Activated naive CD4-positive, alpha-beta T cell (primary cell): ENCODE measurements at places on chromosomes 4 and X.

DNA sequence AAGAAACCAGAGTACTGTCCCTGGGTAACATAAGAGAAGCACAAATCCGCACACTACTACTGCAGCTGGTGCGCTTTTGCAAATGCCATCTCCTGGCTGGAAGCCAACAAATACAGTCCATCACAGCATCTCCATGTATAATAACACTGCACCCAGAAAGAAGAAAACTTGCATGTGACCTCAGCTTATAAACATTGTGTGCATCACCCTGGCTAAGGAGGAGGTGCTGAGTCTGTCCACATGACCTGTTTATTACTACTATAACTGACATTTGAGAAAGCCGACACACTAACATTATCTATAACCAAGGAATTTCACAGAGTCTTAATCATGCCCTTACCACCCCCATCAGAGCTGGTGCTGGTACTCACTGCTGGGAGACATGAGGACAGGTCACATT is 516.8 kb downstream of the CFAP47 start:
- no peak for DNase-seq

DNA sequence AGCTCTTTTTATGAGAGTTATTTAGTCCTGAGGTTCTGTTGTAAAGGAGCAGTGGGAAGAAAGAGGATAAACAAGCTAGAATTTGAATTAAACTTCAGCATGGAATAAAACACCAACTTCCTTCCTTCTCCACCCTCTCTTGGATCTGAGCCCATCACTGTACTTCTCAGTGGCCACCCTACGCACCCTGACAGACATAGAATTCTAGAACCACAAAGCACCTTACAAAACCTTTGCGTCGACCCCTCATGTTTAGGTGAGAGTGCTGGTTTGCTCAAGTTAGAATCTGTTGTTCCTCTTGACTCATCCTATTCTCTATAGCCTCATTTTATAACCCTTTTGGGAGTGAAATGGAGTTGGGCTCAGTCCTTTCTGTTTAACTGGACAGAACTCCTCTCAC is 84.6 kb upstream of the RPL34 start:
- DNase-seq = no peak

DNA sequence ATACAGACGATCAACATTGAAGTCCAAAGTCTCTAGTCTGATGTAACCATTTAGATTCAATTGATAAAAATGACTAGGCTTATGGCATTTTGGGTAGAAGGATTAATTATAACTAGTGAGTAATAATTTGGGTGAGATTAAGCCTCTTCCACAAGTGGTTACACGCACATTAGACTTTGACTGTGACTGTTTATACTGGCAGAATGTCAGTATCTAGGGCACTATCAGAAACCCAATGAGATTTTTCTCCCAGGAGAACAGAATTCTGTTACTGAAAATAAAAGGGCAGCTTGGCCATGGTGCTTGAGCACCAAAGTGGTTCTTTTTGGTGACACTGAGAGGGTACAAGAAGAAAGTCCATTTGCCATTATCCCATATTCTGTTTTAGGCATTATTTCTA is 3.3 kb downstream of the PLS3 start:
- no peak for DNase-seq

GRCh38 chr4:134773497-134774000 is 572.0 kb upstream of the PABPC4L start:
- no peak for DNase-seq

DNA sequence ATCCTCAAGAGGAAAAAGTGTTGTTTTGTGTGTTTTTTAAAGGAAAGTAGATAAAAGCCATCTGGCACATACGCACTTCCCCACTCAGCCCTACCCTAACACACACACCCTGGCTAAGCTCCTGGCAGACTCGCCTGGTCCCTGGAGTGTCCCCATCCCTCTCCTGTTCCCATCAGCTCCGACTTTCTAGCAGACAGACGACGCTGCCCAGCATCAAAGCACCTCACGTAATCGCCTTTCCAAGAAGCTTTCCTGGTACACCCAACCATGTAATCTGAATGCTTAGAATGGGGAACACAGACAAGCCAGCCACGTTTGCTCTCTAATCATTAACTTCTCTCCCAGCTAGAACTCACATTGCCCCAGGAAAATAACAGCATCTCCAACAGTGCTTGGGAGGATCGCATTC is 116.2 kb downstream of the AFAP1 start:
- no peak for DNase-seq

DNA sequence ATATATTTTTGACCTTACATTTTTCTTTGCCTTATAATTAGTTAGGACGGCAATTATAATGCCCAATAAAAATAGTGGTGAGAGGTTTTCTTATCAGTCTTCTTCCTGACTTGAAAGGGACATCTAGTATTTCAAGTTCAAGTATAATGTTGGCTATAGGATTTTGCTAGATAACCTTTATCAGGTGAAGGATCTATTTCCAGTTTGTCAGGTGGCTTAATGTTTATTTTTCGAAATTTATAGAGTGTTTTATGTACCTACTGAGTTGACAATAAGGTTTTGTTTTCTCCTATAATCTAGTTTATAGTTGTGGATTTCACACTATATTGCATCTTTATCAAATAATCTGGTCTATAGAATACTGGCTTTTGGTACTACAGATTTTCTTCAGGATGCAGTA is 351.8 kb upstream of the FGF13 start:
- DNase-seq = no peak

DNA sequence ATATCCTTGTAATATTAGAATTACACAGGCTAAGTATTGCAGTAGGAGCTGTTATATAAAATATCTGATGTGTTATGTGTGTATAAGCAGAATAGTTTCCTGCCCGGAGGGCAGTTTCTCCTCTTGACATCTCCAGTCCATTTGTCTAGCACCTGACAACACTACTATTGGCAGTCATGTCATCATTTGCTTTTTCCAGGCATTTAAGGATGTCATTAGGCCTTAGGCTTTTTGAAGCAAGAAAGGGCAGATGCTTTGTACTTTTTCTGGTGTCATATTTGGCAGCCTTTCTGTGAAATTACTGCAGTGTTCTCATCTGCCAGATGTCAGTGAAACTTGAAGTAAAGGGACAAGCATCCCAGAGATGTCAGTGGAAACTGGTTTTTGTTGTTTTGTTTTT is 2017.6 kb upstream of the IGFBP7 start:
- DNase-seq = no peak

GRCh38 chr4:173998471-173999144 is 284.9 kb downstream of the FBXO8 start:
- no peak for DNase-seq

DNA sequence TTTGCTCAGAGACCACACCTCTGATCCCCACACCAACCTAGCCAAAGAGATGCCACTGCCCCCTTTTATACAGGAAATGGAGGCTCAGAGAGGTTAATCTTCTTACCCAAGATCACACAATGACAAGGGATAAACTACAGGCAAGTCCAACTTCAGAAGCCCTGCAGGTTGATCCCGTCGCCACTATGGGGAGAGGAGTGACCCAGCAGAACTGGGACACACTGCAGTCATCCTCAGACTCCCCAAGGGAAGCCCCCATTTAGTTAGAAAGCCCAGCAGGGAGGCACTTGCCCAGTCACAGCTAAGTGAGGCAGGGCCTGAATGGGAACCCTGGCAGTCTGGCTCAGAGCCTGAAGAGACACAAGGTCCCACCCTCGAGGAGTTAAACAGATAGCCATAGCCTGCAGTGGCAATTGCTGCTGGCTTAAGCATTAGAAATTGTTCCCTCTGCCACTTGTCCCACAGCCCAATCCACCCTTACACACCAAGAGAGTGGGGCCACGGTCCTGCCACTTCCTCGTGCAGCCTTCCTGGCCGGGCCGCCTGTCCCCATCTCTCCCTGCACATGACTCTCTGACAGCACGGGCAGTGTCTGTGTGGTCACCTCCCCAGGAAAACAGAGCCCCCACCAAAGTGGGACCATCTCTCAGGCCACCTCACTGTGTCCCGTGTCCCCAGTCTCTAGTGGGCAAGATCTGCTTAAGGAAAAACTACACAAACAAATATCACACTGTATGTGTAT is 2.7 kb downstream of the JAKMIP1 start:
- no peak for DNase-seq

GRCh38 chrX:50106051-50106675 is 94.6 kb downstream of the AKAP4 start:
- DNase-seq = no peak

DNA sequence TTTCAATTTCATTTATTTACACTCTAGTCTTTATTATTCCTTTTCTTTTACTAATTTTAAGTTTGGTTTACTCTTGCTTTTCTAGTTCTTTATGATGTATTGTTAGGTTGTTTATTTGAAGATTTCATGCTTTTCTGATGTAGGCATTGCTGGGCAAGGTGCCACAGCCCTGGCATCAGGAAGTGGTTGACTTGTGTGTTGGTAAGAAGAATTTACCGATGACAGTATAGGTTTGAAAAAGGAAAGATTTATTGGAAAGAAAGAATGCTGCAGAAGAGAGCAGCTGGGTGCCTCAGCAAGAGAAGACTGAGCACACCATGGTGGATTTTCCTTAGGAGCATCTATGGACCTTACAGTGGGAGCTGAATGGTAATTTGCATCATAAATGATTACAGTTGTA is 153.2 kb downstream of the KLF8 start:
- DNase-seq = no peak

DNA sequence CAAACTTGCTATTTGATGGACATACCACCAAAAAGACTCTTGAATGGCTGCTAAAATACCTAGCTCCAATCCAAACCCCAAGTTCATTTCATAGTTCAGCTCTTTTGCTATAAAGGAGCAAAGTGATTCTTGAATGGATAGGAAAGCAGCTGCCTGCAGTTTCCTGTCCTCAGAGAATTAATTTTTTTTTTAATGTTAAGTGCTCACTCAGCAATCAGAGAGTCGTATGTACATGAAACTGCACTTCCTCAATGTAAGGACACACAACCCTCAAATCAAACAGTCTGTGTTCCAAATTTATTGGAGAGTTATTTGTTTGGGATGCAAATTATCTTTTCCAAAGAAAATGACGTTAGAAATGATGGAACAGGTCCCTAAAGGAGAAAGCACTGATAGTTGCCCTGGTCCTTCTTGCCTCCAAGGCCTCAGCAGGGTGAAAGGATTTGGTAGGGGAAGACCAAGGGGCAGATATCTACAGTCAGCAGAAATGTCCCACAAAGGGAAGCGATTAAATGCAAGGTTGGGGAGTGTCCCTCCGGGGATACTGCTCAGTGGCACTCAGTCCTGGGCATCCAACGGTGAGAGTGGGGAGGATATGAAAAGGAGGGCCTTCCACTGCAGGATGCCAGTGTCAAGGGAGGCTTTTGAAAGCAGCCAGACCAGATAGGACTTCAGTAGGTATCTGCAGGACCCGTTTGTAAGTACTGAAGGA is 67.2 kb upstream of the RASGEF1B start:
- no peak for DNase-seq

DNA sequence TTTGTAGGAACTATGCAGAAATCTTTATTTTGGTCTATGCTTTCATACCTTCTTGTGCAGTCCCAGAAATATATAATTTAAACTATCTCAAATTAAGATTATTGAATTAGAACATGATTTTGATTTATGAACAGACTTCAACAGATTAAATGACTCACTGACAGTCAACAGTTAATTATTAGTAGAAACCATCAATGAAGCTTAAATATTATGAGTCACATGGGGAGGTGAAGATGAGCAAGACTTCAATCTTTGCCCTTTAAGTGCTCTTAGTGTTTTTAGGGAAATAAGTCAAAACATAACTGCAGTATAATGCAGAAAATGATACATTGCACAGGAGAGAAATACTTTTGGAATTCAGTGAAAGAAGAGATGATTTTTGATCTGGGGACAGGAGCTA is 81.5 kb upstream of the BMP3 start:
- no peak for DNase-seq

- DNase-seq = no peak
Observed at GRCh38 chr4:54852602-54853001, 194.8 kb downstream of the KIT start.

- DNase-seq = no peak
Observed at GRCh38 chr4:152719801-152720556, 40.2 kb upstream of the TMEM154 start.

GRCh38 chr4:48778431-48779094 is 1.5 kb downstream of the FRYL start:
- DNase-seq = no peak

GRCh38 chr4:153808175-153808574 is 19.3 kb upstream of the SFRP2 start:
- DNase-seq = no peak

DNA sequence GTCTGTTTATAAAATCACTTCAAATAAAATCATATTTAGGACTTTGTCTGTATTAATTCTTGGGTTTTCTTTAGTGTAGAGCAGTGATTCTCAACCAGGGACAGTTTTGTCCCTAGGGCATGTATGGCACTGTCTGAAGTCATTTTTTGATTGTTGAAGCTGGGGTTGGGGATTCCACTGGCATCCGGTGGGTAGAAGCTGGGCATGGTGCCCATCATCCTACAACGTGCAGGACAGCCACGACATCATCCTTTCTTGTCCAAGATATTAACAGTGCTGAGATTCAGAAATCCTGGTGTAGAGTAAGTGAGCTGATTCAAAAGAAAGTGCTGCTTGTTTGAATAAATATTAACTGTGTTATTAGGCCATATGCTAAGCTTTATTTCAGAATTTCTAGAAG is 28.6 kb downstream of the DCLK2 start:
- no peak for DNase-seq

- no peak for DNase-seq
Observed at GRCh38 chrX:45668686-45669443, 468.2 kb upstream of the DIPK2B start.

GRCh38 chrX:155027509-155028066 is 944 bp downstream of the FUNDC2 start:
- no peak for DNase-seq

DNA sequence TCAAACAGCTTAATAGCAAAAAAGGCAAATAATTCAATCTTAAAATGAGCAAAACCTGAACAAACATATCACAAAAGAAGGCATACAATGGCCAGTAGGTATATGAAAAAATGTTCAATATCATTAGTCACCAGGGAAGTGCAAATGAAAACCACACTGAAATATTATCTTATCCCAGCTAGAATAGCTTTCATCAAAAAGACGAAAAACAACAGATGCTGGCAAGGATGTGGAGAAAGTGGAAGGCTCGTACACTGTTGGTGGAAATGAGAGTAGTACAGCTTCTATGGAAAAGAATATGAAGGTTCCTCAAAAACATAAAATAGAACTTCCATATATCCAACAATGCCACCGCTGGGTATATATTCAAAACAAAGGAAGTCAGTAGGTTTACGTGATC is 29.3 kb upstream of the ANXA10 start:
- DNase-seq = no peak

- DNase-seq = no peak
Observed at GRCh38 chr4:80423553-80424224, 88.2 kb downstream of the CFAP299 start.

DNA sequence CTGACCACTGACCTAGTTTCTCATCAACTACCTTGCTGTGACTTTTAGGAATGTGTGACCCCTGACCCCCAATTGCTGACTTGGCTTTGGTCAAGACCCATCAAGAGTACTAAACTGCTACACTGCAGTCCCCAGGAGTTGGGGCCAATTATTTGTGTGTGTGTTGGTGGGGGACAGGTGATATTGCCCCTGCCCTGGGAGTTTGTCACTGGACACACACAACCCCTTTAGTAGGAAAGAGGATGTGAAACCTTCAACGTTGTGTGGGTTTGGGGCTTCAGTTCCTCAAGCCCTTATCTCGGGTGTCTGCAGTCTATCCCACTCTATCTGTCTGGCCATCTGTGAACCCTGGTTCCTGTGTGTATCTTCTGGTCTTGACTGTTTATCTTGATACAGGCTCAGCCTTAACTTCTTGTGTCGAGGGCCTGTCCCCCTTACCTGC is 6.5 kb downstream of the SASH3 start:
- DNase-seq = no peak
